ENCODE measurements at places on chromosomes 3 and 15.

DNA sequence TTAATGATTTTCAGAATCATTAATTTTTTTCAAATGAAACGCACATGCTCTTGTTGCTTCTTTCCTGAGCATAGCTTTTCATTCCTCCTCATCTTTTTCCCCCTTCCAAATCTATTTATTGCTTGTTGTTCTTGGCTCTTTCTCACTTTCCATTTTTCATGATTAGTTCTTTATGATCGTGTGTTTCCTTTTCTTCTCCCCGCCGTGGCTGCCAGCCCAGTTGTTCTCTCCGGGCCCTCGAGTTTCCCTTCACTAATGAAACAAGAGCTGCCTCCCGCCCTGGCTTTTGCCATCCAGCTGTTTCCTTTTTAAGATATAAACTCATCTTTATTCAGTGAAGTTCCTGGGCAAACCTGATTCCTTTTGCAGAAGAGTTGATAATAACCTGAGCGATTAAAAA is 170.2 kb upstream of the NR2F2 start:
- H3K4me3 ChIP-seq, result no peak overlapping the region
- DNase-seq, result peak; percentile 46
- H3K27ac ChIP-seq, result peak overlapping the region; percentile 21
- H3K4me1 ChIP-seq, result peaks cover 27% of the 10 kb centered on the region
- H3K27me3 ChIP-seq, result no peaks in the 10 kb centered on the region

GRCh38 chr15:41501931-41502794 is 8.5 kb downstream of the ITPKA start:
- no peaks in the 10 kb centered on the region for H3K36me3 ChIP-seq
- H3K27ac ChIP-seq, result no peak overlapping the region
- no peaks in the 10 kb centered on the region for H3K27me3 ChIP-seq
- H3K4me3 ChIP-seq, result no peak overlapping the region
- H3K4me1 ChIP-seq, result peaks cover 3% of the 10 kb centered on the region

- no peak overlapping the region for H3K4me3 ChIP-seq
- DNase-seq, result no peak
- H3K27me3 ChIP-seq, result no peaks in the 10 kb centered on the region
Measured at GRCh38 chr3:12345141-12345561, 56.3 kb downstream of the PPARG start.

GRCh38 chr3:164018500-164018899 is 1059.8 kb downstream of the SI start:
- H3K27ac ChIP-seq, result no peak overlapping the region
- no peaks in the 10 kb centered on the region for H3K36me3 ChIP-seq
- DNase-seq, result no peak

GRCh38 chr15:65051266-65051665 is 6.1 kb downstream of the SLC51B start:
- no peak overlapping the region for H3K27ac ChIP-seq
- no peak for DNase-seq
- H3K4me1 ChIP-seq, result peaks cover 10% of the 10 kb centered on the region
- H3K4me3 ChIP-seq, result no peak overlapping the region

- H3K4me3 ChIP-seq, result no peak overlapping the region
- H3K27me3 ChIP-seq, result no peaks in the 10 kb centered on the region
- H3K27ac ChIP-seq, result no peak overlapping the region
- H3K4me1 ChIP-seq, result no peaks in the 10 kb centered on the region
- H3K36me3 ChIP-seq, result no peaks in the 10 kb centered on the region
- no peak for DNase-seq
Measured at GRCh38 chr3:40497288-40497687, 8.6 kb upstream of the ZNF620 start.
